ENCODE measurements at places on chromosomes 13 and 19.

GRCh38 chr13:49781806-49782205 is 10.7 kb downstream of the KPNA3 start:
- no peak for DNase-seq
- no peak overlapping the region for H3K27ac ChIP-seq
- no peak overlapping the region for H3K4me3 ChIP-seq
- H3K4me1 ChIP-seq, result peaks cover 5% of the 10 kb centered on the region
- no peaks in the 10 kb centered on the region for H3K27me3 ChIP-seq

GRCh38 chr13:112968910-112969691 is at the start of gene MCF2L:
MCF2L (plus strand) TSS chr13:112969214; CDS start chr13:112969380, 166 bp downstream.
- no peaks in the 10 kb centered on the region for H3K36me3 ChIP-seq
- peak; percentile 38 for DNase-seq
- peak within 1 kb of the TSS; percentile 41 for H3K4me3 ChIP-seq
- H3K27ac ChIP-seq, result no peak within 1 kb of the TSS

GRCh38 chr19:15640294-15640903 is at the start of gene CYP4F3:
CYP4F3 (plus strand) TSS chr19:15640897; CDS start chr19:15641416, 519 bp downstream.
- H3K4me1 ChIP-seq, result no peaks in the 10 kb centered on the region
- H3K27me3 ChIP-seq, result peaks cover 9% of the 10 kb centered on the region
- no peak within 1 kb of the TSS for H3K4me3 ChIP-seq
- H3K36me3 ChIP-seq, result no peaks in the 10 kb centered on the region
- H3K27ac ChIP-seq, result no peak within 1 kb of the TSS

GRCh38 chr13:76798037-76798436 is 88.2 kb downstream of the KCTD12 start:
- H3K4me1 ChIP-seq, result no peaks in the 10 kb centered on the region
- H3K4me3 ChIP-seq, result no peak overlapping the region
- no peaks in the 10 kb centered on the region for H3K36me3 ChIP-seq

DNA sequence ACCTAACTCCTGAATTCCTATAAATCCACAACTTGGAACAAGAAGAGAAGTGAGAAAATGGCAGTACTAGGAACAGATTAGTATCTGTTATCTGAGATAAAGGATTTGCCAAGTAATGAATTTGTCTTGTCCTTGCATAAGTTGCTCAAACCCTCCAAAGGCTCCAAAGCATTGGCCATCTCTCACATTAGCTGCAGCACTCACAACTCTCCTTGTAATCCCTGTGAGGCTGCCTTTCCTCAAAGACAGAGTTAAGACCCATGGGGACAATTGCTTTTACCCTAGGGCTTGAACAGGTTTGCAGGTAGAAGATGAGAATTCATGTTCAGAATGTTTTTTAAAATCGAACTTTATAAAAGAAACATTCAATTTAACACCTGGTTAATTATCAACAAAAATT is 1702.2 kb downstream of the EFNB2 start:
- no peak overlapping the region for H3K27ac ChIP-seq
- no peak overlapping the region for H3K4me3 ChIP-seq
- no peaks in the 10 kb centered on the region for H3K27me3 ChIP-seq
- no peaks in the 10 kb centered on the region for H3K36me3 ChIP-seq

DNA sequence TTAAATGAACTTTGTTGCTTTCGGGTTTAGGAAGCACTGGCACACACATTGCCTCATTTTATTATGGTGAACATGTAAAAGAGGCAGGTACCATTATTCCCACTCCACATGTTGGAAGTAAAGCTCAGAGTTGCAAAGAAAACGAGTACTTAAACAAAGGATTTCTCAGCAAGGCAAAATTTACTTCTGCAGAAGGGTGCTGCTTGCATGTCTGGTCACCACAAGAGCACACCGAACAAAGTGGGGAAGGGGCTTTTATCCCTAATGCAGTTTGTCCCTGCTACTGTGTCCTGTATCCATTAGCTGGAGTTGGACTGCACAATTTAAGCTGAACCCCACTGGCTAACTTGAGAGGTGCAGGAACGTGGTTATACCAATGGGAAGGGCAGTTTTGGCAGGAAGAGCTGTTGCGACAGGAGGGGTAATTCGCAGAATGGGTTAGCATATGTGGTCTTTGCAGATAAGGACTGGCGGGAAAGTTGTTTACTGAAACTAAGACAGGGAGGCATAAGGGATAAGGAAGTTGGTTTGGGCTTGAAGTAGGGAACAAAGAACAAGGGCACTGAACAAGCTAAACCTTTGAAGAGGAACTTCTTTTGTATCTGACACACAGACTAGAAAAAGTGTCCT is 545.5 kb downstream of the UQCRFS1 start:
- H3K4me1 ChIP-seq, result no peaks in the 10 kb centered on the region
- no peaks in the 10 kb centered on the region for H3K36me3 ChIP-seq
- no peak for DNase-seq
- H3K4me3 ChIP-seq, result no peak overlapping the region

DNA sequence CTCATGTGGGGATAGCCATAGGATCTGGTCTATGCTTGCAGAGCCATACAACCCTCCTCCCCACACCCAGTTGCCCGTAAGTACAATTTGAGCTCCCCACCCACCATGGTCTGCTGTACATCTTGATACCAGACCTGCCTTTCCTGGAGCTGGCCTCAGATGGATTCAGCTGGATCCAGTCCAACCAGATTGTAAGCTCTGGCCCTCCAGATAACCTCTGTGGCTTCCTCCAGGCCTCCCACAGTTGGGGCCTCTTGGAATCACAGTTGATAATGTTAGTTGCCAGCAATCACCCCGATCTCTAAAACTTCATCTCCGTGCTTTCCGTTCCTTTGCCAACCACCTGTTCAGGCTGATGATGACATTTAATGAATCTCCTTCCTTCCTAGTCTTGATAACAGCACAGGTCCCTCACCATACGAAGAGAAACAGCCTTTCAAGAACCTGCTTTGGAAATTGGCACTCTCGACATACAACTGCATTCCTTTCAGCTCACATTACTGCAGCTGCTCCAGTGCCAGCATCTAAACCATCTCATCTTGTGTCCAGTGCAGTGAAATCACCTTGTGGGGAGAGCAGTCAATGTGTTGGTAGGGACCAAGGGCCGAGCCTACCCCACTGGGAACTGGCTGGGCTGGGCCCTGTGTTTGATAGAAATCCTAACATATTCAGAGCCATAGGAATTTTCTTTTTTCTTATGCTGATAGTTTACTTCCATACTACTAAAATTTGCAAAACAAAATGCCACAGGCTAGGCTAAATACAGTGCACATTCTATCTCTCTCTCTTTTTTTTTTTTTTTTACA is 15.1 kb upstream of the FOXO1 start:
- H3K4me3 ChIP-seq, result no peak overlapping the region
- no peak for DNase-seq
- no peak overlapping the region for H3K27ac ChIP-seq
- H3K27me3 ChIP-seq, result no peaks in the 10 kb centered on the region
- H3K4me1 ChIP-seq, result no peaks in the 10 kb centered on the region

GRCh38 chr13:110124201-110124940 is 182.6 kb downstream of the COL4A1 start:
- DNase-seq, result no peak
- H3K27me3 ChIP-seq, result peaks cover 8% of the 10 kb centered on the region
- no peak overlapping the region for H3K4me3 ChIP-seq

- H3K27me3 ChIP-seq, result no peaks in the 10 kb centered on the region
- no peak overlapping the region for H3K27ac ChIP-seq
- H3K4me3 ChIP-seq, result no peak overlapping the region
These were observed 16.5 kb downstream of the POU2F2 start for GRCh38 chr19:42115705-42116104.

- H3K27me3 ChIP-seq, result no peaks in the 10 kb centered on the region
- peak overlapping the region; percentile 92 for H3K27ac ChIP-seq
- H3K4me3 ChIP-seq, result no peak overlapping the region
- peaks cover 44% of the 10 kb centered on the region for H3K36me3 ChIP-seq
- peak; percentile 76 for DNase-seq
These were observed 5.2 kb downstream of the TRIP10 start for GRCh38 chr19:6744381-6745301.

- no peak overlapping the region for H3K27ac ChIP-seq
- H3K4me3 ChIP-seq, result no peak overlapping the region
- H3K27me3 ChIP-seq, result no peaks in the 10 kb centered on the region
- DNase-seq, result no peak
These were observed 3.8 kb upstream of the GARIN5A start for GRCh38 chr19:50480281-50481111.

DNA sequence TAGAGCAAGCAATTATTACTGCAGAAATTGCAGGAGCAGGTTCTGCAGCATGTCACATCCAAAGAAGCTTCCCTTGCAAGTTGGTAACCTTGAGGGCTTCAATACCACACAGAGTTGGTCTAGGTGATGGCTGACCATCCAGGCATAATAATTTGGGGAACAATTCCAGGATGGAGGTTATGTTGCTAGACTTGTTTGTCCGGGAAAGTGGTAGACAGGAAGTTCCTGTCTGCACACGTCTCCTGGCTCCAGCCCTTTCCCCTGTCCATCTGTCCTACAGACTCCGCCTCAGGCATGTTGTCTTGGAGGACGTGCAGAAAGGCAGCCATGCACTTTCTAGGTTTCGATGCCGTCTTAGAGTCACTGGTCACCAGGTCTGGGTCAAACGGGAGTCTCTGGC is 26.0 kb downstream of the DPRX start:
- H3K36me3 ChIP-seq, result no peaks in the 10 kb centered on the region
- no peaks in the 10 kb centered on the region for H3K4me1 ChIP-seq
- DNase-seq, result no peak
- no peaks in the 10 kb centered on the region for H3K27me3 ChIP-seq
- H3K27ac ChIP-seq, result no peak overlapping the region
- H3K4me3 ChIP-seq, result no peak overlapping the region

GRCh38 chr13:35285677-35286076 is 190.8 kb downstream of the MAB21L1 start:
- no peaks in the 10 kb centered on the region for H3K4me1 ChIP-seq
- no peak overlapping the region for H3K27ac ChIP-seq
- no peaks in the 10 kb centered on the region for H3K27me3 ChIP-seq
- DNase-seq, result no peak
- H3K4me3 ChIP-seq, result no peak overlapping the region

DNA sequence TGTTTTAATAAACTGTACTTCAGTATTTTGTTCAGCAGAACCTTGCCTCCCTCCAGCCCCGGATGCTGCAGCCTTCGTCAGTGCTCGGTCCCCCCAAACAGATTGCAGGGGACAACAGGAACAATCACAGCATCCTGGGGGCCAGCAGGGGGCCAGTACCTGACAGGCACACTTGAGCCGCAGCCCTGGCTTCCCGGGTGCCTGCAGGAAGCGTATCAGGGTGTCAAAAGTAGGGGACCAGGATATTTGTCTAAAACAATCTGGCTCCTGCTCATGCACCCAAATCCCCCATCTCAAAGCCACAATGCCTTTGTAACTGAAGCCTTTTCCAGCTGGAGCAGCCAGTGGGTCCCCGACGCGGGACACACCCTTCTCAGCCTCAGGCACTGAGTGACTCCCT is 167.5 kb upstream of the TSHZ3 start:
- H3K4me1 ChIP-seq, result no peaks in the 10 kb centered on the region
- H3K4me3 ChIP-seq, result no peak overlapping the region
- no peaks in the 10 kb centered on the region for H3K36me3 ChIP-seq
- peaks cover 29% of the 10 kb centered on the region for H3K27me3 ChIP-seq
- DNase-seq, result no peak

DNA sequence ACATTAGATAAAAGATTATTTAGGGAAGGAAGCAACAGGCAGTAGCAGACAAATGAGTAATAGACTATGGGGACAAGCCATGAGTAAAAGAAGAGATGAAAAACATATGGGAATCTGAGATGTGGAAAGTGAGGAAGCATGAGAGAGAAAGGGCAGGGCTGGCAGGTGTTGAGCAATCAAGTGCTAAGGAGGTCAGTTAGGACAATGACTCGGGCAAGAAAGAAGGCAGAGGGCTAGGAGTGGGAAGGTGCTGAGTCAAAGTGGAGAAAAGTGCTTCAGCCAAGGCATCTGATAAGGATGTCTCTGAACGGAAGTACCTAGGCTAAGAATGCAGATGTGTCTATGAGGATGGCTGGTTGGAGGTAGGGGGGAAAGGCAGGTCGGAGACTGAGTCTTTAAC is 291.9 kb upstream of the HTR2A start:
- H3K27ac ChIP-seq, result no peak overlapping the region
- H3K27me3 ChIP-seq, result no peaks in the 10 kb centered on the region
- no peaks in the 10 kb centered on the region for H3K36me3 ChIP-seq
- H3K4me1 ChIP-seq, result peaks cover 2% of the 10 kb centered on the region
- no peak overlapping the region for H3K4me3 ChIP-seq
- DNase-seq, result peak; percentile 39

DNA sequence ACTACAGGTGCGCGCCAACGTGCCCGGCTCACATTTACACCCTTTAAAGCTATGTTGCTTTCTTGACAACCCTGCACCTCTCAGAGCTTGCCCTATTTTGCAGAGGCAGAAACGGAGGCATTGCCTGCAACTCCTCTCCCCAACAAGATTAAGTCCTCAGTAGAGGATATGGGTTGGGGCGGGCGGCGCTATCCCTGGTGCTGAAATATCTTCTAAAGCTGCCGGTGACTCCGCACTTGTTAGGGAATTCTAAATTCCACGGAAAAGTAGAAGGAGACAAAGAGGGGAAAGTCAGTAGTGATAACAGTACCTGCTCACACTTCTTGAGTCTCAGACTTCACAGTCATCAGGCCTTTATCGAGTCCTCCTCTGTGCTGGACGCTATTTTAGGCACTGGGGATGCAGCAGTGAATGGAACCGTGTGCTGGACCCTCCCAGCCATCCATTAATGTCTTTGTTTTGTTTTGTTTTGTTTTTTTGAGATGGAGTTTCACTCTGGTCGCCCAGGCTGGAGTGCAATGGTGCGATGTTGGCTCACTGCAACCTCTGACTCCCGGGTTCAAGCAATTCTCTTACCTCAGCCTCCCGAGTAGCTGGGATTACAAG is 18.0 kb downstream of the SLC5A5 start:
- H3K4me3 ChIP-seq, result no peak overlapping the region
- DNase-seq, result peak; percentile 59
- peaks cover 39% of the 10 kb centered on the region for H3K27me3 ChIP-seq
- H3K27ac ChIP-seq, result no peak overlapping the region

- no peak overlapping the region for H3K27ac ChIP-seq
- no peak overlapping the region for H3K4me3 ChIP-seq
- H3K27me3 ChIP-seq, result no peaks in the 10 kb centered on the region
- no peak for DNase-seq
- H3K36me3 ChIP-seq, result peaks cover 13% of the 10 kb centered on the region
These were observed 14.7 kb downstream of the REXO1 start for GRCh38 chr19:1833540-1833939.

DNA sequence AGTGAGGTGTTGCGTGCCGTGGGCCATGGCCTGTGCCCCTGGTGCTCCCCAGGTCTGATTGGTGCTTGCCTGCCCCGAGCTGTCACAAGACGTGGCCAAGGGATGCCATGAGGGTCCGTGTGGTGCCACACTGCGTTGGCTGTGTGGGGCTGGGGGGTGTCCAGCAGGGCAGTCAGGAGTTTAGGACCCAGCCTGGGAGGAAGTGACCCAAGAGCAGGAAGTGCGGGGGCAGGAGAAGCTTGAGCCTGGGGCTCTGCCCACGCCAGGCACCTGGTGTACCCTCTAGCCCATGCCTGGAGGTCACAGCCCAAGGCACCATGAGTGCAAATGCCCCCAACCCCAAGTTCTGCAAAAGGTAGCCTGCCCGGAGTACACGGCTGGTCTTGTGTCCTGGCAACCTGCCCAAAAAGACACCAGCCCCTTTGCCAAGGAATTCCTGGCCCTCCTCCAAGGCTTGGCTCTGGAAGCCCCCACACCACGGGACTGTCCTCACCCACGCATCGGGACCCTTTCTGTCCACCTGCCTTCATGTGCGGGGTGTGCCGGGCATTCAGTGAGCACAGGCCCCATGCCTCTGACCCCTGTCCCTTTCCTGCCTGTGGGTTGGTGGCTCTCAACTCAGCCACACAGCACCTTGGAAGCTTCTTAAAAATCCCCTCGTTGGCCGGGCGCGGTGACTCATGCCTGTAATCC is 24.9 kb downstream of the MPND start:
- peak overlapping the region; percentile 44 for H3K27ac ChIP-seq
- H3K36me3 ChIP-seq, result peaks cover 47% of the 10 kb centered on the region
- peak overlapping the region; percentile 8 for H3K4me3 ChIP-seq
- H3K4me1 ChIP-seq, result peaks cover 67% of the 10 kb centered on the region
